ENCODE measurements at places on chromosomes 7 and 10. TPM values are rescaled to one million over a fixed set of nuclear protein-coding genes. Genes with fewer than 3 reads are reported as not detected.
A peak's percentile ranks its signal among the peaks of the same experiment; 100 is the strongest.

The SFR1 gene
- 13.0 TPM for total RNA-seq

The ADIRF gene
- not detected for total RNA-seq

The PLEKHA1 gene
- total RNA-seq: 11.7 TPM

DNA sequence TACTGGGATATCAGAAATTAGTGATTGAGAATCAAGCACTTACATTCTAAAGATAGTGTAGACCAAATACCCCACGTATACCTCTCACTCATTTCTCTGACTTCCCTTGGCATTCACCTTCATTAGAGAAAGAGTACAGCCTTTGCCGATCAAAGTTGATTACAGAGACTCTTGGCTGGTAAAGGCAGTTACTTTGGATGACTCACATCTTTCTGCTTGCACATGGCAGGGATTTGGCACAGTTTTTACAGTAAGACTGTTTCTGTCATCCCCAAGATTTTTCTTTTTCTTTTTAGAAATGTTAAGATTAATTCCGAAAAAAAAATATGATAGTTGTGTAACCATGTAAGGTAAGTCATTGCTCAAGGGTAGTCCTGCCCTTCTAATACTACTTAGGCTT is 143.0 kb downstream of the TSPAN12 start:
- H3K4me3 ChIP-seq: no peak overlapping the region
- H3K27me3 ChIP-seq: no peaks in the 10 kb centered on the region
- no peak for DNase-seq
- H3K27ac ChIP-seq: no peak overlapping the region
- no peaks in the 10 kb centered on the region for H3K4me1 ChIP-seq

- no peak for DNase-seq
- no peak overlapping the region for H3K4me3 ChIP-seq
- no peaks in the 10 kb centered on the region for H3K27me3 ChIP-seq
- peak overlapping the region; percentile 43 for H3K27ac ChIP-seq
- no peaks in the 10 kb centered on the region for H3K36me3 ChIP-seq
Measured at GRCh38 chr10:77844713-77845445, 81.7 kb downstream of the DLG5 start.

DNA sequence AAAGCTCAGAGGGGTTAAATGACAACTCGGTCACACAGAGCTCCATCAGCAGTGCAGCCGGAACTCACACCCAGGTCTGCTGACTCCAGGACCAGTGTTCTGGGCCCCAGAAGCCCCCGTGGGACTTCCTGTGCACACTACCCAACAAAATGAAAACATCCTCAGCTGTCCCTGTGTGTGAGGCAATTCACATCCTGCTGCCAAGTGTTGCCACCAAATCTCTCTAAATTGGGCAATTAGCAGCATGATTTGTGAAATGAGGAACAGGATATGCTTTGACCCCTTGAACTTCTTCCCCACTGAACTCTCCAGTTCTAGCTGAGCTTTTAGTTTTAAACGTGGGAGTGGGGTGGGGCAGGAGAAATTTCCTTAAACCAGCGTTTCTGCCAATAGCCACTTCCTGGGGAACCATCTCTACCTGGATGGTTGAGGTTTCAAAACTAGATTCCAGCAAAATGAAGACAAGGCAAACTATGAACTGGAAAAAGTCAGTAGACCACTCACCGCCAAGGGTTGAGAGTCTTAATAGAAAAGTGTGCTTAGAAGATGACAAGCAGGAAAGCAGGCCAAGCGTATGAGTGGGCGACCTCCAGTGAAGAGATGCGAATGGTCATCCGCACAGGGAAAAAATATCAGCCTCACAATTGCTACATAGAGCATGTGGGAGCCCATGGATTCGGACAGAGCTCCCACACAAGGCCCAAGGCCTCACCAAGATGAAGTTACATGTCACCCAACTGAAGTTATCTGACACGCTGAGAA is 51.9 kb upstream of the CHST15 start:
- no peak for DNase-seq
- H3K4me3 ChIP-seq: no peak overlapping the region
- peaks cover 20% of the 10 kb centered on the region for H3K4me1 ChIP-seq

DNA sequence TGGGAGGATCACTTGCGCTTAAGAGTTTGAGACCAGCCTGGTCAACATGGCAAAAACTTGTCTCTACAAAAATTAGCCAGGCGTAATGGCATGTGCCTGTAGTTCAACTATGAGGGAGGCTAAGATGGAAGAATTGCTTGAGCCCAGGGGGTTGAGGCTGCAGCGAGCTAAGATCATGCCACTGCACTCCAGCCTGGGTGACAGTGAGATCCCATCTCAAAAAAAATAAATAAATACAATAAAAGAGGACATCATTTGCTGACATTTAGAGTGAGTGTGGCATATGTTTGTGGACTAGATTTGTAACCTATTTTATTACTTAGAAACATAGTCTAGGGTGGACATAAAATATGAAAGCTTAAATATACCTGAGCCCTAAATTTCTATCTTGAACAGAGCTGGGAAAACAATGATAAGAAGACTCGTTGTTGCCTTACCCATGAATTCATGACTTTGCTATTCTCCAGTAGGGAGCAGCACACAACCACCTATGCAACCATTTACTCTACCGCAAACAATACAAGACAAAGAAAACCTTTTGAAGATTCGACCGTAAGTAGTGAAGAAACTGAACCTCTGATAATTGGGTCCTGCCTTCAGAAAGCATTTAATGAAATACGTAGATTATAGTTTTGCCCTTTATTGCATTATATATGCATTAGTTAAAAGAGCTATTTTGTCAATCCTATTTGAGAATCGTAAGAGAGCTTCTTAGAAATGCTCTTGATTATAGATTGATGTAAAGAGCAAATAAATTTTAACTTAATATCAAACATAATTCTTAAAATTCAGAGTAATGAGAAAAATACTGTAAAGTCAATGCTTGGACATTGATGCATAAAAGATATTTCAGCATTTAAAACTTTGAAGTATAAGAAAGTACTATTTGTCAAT is 83.5 kb downstream of the GNAT3 start:
- no peaks in the 10 kb centered on the region for H3K4me1 ChIP-seq
- H3K4me3 ChIP-seq: no peak overlapping the region
- H3K27me3 ChIP-seq: peaks cover 1% of the 10 kb centered on the region
- no peaks in the 10 kb centered on the region for H3K36me3 ChIP-seq
- DNase-seq: no peak

GRCh38 chr10:125221716-125222115 is 61.4 kb upstream of the CTBP2 start:
- H3K36me3 ChIP-seq: no peaks in the 10 kb centered on the region
- DNase-seq: no peak
- no peak overlapping the region for H3K27ac ChIP-seq

- H3K4me1 ChIP-seq: no peaks in the 10 kb centered on the region
- peaks cover 10% of the 10 kb centered on the region for H3K27me3 ChIP-seq
- H3K27ac ChIP-seq: no peak overlapping the region
- H3K36me3 ChIP-seq: no peaks in the 10 kb centered on the region
- H3K4me3 ChIP-seq: no peak overlapping the region
Measured at GRCh38 chr10:71423901-71424300, 27.2 kb downstream of the CDH23 start.

GRCh38 chr10:62178568-62178967 is 90.1 kb downstream of the RTKN2 start:
- peak overlapping the region; percentile 71 for H3K27ac ChIP-seq
- DNase-seq: no peak
- no peak overlapping the region for H3K4me3 ChIP-seq
- H3K36me3 ChIP-seq: peaks cover 64% of the 10 kb centered on the region
- peaks cover 73% of the 10 kb centered on the region for H3K4me1 ChIP-seq

- DNase-seq: no peak
- H3K4me1 ChIP-seq: peaks cover 64% of the 10 kb centered on the region
- no peak overlapping the region for H3K4me3 ChIP-seq
Measured at GRCh38 chr10:6299234-6299633, 96.5 kb downstream of the PFKFB3 start.

DNA sequence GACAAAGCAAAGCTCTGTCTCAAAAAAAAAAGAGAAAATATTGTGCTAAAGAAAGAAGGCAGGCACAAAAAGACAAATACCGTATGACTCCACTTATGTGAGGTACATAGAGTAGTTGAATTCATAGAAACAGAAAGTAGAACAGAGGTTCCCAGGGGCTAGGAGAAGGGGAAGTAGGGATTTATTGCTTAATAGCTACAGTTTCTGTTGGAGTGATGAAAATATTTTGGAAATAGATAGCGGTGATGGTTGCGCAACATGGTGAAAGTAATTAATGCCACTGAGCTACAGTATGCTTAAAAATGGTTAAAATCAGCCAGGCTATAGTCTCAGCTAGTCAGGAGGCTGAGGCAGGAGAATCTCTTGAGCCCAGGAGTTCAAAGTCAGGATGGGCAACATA is 18.5 kb upstream of the NPFFR1 start:
- peaks cover 7% of the 10 kb centered on the region for H3K4me1 ChIP-seq
- no peaks in the 10 kb centered on the region for H3K27me3 ChIP-seq
- no peak for DNase-seq
- H3K36me3 ChIP-seq: no peaks in the 10 kb centered on the region
- no peak overlapping the region for H3K4me3 ChIP-seq
